Activated CD4-positive, alpha-beta T cell treated with anti-CD3 and anti-CD28 coated beads, Interleukin-2, amount 10 ng/mL, durations not matched to agents 24 days and 14 days (primary cell): ENCODE measurements at places on chromosomes 2 and 18.

GRCh38 chr18:60066219-60066975 is 166.6 kb downstream of the PMAIP1 start:
- peaks cover 2% of the 10 kb centered on the region for H3K27me3 ChIP-seq
- H3K36me3 ChIP-seq = no peaks in the 10 kb centered on the region
- no peak overlapping the region for H3K4me3 ChIP-seq

- no peaks in the 10 kb centered on the region for H3K36me3 ChIP-seq
- peaks cover 3% of the 10 kb centered on the region for H3K27me3 ChIP-seq
- H3K4me3 ChIP-seq = no peak overlapping the region
Measured at GRCh38 chr2:210727549-210727948, 171.2 kb downstream of the CPS1 start.

DNA sequence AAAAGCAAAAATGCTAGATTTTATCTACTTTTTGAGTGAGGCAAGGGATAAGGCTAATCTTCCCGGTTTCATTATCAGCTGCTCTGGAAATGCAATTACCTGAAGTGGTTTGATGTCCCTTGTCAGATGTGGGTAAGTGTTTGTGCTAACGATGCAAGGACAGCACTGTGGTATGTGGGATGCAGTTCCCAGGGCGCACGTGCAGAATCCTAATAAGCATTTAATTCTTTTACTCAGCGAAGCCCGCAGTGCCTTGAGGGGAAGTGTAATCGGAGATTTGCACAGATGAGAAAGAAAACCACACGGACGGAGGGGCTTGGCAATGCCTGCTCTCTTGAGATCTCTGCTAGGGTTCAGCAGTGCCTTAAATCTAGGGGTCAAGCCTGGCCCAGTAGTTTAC is 108.5 kb upstream of the LYPD6 start:
- H3K27me3 ChIP-seq = peaks cover 7% of the 10 kb centered on the region
- no peaks in the 10 kb centered on the region for H3K36me3 ChIP-seq
- no peak for DNase-seq
- H3K4me3 ChIP-seq = no peak overlapping the region
- H3K27ac ChIP-seq = no peak overlapping the region
- no peaks in the 10 kb centered on the region for H3K4me1 ChIP-seq

GRCh38 chr2:12076810-12077209 is 330.4 kb downstream of the LPIN1 start:
- no peaks in the 10 kb centered on the region for H3K27me3 ChIP-seq
- H3K36me3 ChIP-seq = no peaks in the 10 kb centered on the region
- DNase-seq = no peak

DNA sequence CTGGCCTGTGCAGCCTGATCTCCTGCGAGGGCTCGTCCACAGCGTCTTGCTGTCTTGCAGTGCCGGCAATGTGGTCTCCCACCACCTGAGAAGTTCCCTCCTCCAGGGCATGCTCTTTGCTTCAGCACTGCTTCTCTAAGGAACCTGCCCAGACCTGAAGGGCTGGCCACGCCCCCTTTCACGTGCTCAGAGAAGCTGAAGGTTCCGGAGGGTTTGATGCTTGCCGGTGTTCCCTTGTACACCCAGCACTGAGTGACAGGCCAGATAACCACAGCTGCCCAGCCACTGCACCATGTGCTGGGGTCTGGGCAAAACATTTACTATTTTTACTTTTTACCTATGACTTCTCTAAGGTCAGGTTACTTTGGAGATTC is 1.7 kb upstream of the POLR2D start:
- H3K36me3 ChIP-seq = peaks cover 30% of the 10 kb centered on the region
- DNase-seq = peak; percentile 85
- peak overlapping the region; percentile 56 for H3K4me3 ChIP-seq
- peaks cover 18% of the 10 kb centered on the region for H3K4me1 ChIP-seq

DNA sequence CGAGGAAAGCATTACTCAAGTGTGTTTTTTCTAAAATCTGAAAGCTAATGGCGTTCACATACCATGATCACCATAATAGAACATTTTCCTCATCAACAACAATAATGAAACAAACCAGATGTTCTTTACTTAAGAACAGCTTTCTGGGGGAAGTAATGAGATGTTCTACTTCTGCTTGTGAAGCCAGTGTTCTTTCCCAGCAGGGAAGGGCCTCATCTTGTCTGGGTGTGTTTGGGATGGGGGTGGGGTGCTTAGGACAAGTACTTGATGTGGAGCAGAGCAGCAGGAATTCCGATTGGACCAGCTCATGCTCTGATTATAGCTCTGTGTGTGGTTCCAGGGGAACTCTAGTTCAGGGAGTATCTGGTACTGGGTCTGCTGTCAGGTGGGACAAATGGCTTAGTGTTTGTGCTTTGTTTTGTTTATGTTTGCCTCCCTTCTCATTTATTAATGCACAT is 163.0 kb upstream of the NOSTRIN start:
- H3K4me1 ChIP-seq = peaks cover 4% of the 10 kb centered on the region
- peaks cover 3% of the 10 kb centered on the region for H3K36me3 ChIP-seq
- no peak overlapping the region for H3K27ac ChIP-seq
- no peak for DNase-seq
- H3K27me3 ChIP-seq = no peaks in the 10 kb centered on the region

GRCh38 chr2:152171718-152172117 is 3.8 kb downstream of the STAM2 start:
- H3K36me3 ChIP-seq = peaks cover 13% of the 10 kb centered on the region
- no peak overlapping the region for H3K27ac ChIP-seq
- no peak for DNase-seq
- no peaks in the 10 kb centered on the region for H3K27me3 ChIP-seq
- peaks cover 40% of the 10 kb centered on the region for H3K4me1 ChIP-seq

- no peak overlapping the region for H3K27ac ChIP-seq
- no peaks in the 10 kb centered on the region for H3K27me3 ChIP-seq
- no peaks in the 10 kb centered on the region for H3K4me1 ChIP-seq
- DNase-seq = no peak
Measured at GRCh38 chr2:136664713-136665405, 100.5 kb upstream of the THSD7B start.

DNA sequence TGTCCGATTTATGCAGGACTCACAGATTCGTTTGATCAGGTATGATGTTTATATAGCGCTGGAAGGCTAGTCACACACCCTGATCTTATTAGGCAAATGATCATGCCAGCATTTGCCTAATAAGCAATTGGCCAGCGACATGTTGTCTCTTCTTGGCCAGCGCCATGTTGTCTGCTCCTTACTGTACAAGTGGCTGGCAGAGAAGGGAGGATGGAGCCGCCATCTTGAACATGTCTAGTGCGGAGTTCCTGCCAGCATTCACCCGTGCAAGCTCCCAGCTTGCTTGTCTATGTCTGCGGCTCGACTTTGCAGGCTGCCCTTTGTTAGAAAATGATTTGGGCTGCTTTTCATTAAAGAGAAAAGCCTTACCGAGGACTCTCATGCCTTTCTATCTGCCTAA is 106.3 kb downstream of the TFCP2L1 start:
- no peaks in the 10 kb centered on the region for H3K4me1 ChIP-seq
- no peak overlapping the region for H3K4me3 ChIP-seq
- H3K36me3 ChIP-seq = no peaks in the 10 kb centered on the region
- DNase-seq = no peak

GRCh38 chr2:43540021-43540779 is 55.6 kb downstream of the THADA start:
- no peak overlapping the region for H3K27ac ChIP-seq
- no peak for DNase-seq
- H3K4me3 ChIP-seq = no peak overlapping the region
- peaks cover 23% of the 10 kb centered on the region for H3K36me3 ChIP-seq

- no peaks in the 10 kb centered on the region for H3K27me3 ChIP-seq
- no peak for DNase-seq
- H3K4me3 ChIP-seq = no peak overlapping the region
- H3K36me3 ChIP-seq = no peaks in the 10 kb centered on the region
- H3K4me1 ChIP-seq = no peaks in the 10 kb centered on the region
Measured at GRCh38 chr2:120919216-120919615, 183.5 kb downstream of the GLI2 start.

DNA sequence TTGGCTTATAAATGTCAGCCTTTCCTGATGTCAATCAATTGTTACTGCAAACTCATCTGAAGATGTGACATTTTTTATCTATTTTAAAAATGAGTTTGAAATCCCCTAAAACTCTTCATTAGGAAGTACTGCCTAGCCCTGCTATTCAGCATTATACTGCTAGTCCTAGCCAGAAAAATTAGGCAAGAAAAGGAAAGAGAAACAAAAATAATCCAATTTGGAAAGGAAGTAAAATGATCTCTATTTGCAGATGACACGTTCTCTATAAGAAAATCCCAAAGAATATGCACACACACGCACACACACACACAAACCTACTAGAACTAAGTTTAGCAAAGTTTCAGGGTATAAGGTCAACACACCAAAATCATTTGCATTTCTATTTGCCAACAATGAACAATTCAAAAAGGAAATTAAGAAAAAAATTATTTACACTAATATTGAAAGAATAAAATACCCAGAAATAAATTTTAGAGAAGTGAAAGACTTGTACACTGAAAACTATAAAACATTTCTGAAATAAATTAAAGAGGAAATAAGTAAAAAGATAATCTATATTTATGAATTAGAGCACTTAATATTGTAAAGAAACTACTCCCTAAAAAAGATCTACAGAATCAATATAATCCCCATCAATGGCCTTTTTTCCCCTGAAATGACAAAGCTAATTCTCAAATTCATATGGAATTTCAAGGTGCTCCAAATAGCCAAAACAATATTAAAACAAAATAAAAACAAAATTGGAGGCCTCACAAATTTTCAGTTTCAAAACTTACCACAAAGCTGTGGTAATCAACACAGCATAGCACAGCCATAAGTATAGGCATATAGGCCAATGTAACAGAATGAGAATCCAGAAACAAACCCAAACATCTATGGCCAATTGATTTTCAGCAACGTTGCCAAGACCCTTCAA is 433.7 kb upstream of the TRIB2 start:
- no peaks in the 10 kb centered on the region for H3K36me3 ChIP-seq
- no peak overlapping the region for H3K27ac ChIP-seq
- H3K4me3 ChIP-seq = no peak overlapping the region
- peaks cover 39% of the 10 kb centered on the region for H3K27me3 ChIP-seq
- peak; percentile 45 for DNase-seq
- peaks cover 19% of the 10 kb centered on the region for H3K4me1 ChIP-seq

DNA sequence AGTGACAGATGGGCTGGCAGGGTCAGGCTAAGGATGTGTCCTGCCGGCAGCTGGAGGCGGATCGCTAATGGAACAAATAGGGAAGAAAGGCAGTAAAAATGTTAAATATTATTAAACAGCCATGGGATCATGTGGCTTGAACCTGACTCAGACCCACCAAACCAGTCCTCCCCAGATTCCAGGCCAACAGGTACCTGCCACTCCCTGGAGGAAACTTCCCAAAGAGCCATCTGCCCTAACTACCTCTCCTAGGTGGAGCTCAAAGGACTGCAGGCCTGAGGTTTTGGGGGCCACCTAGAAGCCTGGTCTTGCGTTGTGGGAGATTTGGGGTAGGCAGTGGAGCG is 34.3 kb downstream of the CIB4 start:
- no peak overlapping the region for H3K4me3 ChIP-seq
- peaks cover 15% of the 10 kb centered on the region for H3K27me3 ChIP-seq
- no peak overlapping the region for H3K27ac ChIP-seq
- peaks cover 8% of the 10 kb centered on the region for H3K4me1 ChIP-seq

- no peak overlapping the region for H3K27ac ChIP-seq
- H3K27me3 ChIP-seq = peaks cover 2% of the 10 kb centered on the region
- H3K4me3 ChIP-seq = no peak overlapping the region
- H3K36me3 ChIP-seq = no peaks in the 10 kb centered on the region
- DNase-seq = no peak
- no peaks in the 10 kb centered on the region for H3K4me1 ChIP-seq
Measured at GRCh38 chr2:191314697-191315364, 69.6 kb downstream of the MYO1B start.

- peaks cover 24% of the 10 kb centered on the region for H3K4me1 ChIP-seq
- peak; percentile 70 for DNase-seq
- H3K27me3 ChIP-seq = no peaks in the 10 kb centered on the region
- H3K27ac ChIP-seq = peak overlapping the region; percentile 99
- peak overlapping the region; percentile 92 for H3K4me3 ChIP-seq
Measured at GRCh38 chr2:48313036-48313877, 216.7 kb upstream of the STON1 start.

- no peak overlapping the region for H3K4me3 ChIP-seq
- no peak for DNase-seq
- H3K27ac ChIP-seq = no peak overlapping the region
- no peaks in the 10 kb centered on the region for H3K27me3 ChIP-seq
Measured at GRCh38 chr2:215003001-215003400, 135.4 kb downstream of the ABCA12 start.

GRCh38 chr2:70124983-70125480 is 37.8 kb downstream of the PCBP1 start:
- H3K36me3 ChIP-seq = peaks cover 5% of the 10 kb centered on the region
- H3K4me1 ChIP-seq = peaks cover 63% of the 10 kb centered on the region
- H3K4me3 ChIP-seq = peak overlapping the region; percentile 94

- no peaks in the 10 kb centered on the region for H3K36me3 ChIP-seq
- no peak overlapping the region for H3K4me3 ChIP-seq
- no peaks in the 10 kb centered on the region for H3K27me3 ChIP-seq
- no peaks in the 10 kb centered on the region for H3K4me1 ChIP-seq
Measured at GRCh38 chr2:53286345-53286744, 481.3 kb upstream of the CHAC2 start.

DNA sequence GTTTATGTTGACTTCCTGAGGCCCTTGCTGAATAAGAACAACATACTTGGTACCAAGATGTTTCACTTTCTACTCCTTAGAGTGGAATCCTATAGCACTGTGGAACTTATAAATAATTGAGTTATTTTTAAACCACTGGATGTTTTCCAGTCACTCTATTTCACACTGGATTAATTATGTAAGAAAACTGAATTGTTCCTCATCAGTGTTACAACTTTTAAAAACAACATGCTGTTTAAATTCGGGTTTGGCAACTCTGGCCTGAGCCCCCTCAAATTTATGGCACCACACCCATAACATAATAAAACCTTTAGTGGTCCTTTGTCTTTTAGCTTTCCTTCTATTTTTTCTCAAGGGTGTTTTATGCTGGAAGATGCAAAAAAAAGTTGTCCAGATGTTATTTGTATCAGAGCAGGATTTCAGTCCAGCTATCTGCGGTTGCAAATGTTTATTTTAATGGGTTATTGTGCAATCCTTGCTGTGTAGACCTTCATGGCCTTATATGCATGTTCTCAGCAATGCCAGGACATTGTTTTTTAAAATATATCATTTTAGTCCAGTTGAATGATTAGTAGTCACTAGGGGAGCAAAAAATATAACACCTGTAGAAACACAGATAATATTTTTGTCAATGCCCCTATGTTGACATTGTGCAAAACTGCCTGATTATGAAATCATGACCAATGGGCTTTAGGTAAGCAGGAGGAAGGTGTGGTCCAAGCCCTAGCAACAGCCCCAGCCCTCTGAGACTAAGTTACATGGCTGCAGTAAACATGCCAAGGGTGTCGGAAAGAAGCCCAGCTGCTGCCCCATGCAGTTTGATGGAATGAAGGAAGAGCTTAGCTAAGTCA is 638.0 kb upstream of the ZEB2 start:
- H3K4me3 ChIP-seq = no peak overlapping the region
- H3K27ac ChIP-seq = no peak overlapping the region
- H3K27me3 ChIP-seq = no peaks in the 10 kb centered on the region
- DNase-seq = no peak

DNA sequence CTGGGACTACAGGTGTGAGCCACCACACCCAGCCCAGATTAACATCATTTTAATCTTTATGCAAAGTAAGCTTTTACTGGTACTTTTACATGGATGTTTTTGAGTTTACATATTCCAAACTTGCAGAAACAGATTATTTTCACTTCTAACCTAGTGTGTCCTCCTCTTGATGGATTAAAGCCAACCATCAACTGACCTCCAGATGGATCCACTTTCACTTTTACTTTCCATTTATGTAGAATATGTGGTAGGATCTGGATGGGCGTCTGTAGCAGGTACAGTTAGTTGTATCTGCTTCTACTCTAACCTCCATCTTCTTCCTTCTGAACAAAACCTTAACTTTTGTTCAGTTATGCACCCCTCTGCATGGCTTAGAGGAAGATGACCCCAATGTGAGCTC is 264.1 kb downstream of the CDH20 start:
- no peak for DNase-seq
- H3K36me3 ChIP-seq = no peaks in the 10 kb centered on the region
- peaks cover 4% of the 10 kb centered on the region for H3K27me3 ChIP-seq
- H3K27ac ChIP-seq = no peak overlapping the region
- H3K4me1 ChIP-seq = no peaks in the 10 kb centered on the region
